ENCODE measurements at places on chromosomes 2 and 18.

DNA sequence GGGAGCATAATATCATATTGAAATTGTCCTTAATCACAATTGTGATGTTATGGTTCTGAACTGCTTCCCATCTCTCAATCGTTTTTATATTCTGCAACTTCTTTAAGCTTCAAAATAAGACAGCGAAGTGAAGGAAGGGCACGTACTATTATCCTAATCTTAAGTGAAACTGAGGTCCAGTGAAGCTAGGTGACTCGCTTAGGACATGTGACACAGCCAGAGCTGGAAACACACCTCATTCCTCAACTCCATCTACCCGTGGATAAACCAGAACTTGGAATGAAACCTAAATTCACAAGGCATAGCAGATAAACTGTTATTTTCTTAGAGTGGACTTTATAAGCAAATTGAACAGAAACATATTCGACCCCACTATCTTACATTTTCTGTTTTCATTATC, 191.2 kb upstream of the PXDN start:
- DNase-seq, result no peak

DNA sequence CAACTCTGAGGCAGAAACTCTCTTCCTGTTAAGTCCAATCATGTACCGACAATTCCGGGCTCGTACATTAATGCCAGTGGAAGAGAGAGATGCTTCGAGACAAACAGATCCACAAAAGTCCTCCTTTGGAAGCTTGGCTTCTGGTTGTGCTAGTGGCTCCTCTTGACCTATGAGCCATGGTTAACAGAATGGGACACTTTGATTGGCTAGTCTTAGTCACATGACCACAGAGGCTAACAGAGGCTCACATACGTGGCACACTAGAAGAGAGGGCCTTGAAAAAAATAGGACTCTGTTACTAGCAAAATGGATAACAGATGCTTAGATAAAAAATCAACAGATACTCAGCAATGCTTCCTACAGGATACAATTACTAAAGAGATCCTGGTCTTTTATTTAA, 1211.9 kb upstream of the GYPC start:
- no peak for DNase-seq

DNA sequence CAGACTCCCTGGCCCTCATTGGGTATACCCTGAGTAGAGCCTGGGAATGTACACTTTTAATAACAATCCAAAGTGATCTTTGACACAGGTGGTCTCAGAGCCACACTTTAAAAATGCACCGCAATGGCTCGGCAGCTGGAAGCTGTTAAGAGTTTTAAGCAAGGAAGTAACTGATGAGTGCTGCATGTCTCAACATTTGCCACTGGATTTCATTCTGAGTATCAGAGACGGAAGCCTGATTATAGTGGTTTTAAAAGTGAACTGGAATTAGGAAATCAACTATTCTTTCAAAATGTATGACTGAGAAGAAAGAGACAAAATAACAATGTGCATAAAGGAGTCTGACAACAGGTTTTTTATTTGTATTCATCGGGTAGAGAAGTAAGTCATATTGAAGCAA, 7.5 kb downstream of the MBOAT2 start:
- no peak for DNase-seq

- DNase-seq, result no peak
Measured at GRCh38 chr2:144048631-144049060, 471.3 kb downstream of the ZEB2 start.

DNA sequence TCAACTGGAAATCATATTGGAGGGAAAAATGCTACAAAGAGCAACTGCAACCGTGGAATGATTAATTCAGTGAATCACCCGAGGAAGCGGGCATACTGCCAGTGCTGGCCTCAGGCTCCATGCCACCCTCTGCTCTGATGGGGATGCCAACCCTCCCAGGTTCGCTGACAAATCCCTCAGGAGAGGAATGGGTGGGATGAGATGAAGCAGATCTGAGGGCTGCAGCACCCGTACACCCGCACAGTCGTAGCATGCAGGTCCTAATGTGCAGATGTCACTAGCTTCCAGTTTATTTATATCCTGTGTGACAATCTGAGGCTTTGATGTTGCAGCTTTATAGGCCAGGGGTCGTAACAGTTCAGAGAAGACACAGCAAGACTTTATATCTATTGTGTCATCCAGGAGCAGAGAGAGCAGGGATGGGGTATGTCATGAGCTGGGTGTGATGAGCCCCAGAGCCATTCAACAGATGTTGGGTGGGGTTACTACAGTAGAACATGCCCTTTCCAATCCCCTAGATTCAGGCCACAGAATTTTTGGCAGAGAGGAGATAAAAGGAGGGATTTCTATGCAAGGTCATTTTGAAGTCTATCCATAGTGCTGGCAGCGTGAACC, 44.6 kb downstream of the DPP4 start:
- peak; percentile 79 for DNase-seq

DNA sequence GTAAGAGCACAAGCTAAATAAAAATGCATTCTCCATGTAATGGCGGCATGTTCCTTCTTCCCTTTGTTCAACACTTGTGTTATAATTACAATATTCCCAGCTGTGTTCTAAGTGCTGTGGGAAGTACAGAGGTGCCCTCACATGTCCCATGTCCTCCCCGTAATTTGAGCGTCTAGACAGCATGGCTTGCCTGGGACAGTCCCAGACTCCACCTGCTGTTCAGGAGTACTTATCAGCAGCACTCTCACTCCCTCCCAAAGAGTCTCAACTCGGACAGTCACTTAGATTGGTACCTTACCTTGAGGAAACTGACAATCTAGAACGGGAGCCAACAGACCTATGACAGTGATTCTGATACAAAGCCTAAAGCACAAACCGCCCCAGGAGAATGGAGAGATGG, 370.5 kb downstream of the EIPR1 start:
- DNase-seq, result no peak

GRCh38 chr2:71528131-71528591, 74.8 kb downstream of the DYSF start:
- DNase-seq, result no peak

DNA sequence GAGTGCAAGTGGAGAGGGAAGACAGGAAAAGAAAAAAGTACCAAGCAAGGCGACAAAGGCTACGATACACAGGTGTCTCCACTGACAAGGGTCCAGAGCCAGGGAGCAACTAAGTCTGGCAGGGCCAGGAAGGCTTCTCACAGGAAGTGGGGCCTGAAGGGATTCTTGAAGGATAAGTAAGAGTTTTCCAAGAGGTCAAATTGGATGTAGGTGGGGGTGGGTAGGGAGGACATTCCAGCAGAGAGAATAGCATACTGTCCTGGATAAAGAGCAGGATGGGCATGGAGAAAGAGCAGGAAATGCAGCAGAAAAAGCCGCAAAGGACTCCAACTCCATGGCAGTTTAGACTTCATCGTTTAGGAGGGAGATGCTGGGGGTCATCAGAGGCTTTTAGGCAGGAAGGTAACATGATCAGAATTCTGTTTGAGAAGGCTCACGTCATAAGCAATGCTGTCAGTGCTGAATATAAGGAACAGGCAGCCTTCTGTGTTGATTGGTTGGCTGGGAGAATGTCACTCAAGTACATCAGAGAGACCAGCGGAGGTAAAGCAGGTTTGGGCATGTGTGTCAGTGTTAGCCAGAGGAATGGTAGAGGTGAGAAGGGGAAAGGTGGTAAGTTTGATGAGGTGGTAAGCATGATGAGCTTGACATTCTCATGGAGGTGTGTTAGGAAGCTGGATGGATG, 35.1 kb downstream of the ARHGAP25 start:
- peak; percentile 50 for DNase-seq

GRCh38 chr2:45477546-45477945, 133.5 kb downstream of the SRBD1 start:
- DNase-seq, result no peak

GRCh38 chr2:197078535-197078934, 152.0 kb upstream of the PGAP1 start:
- no peak for DNase-seq

- peak; percentile 37 for DNase-seq
Measured at GRCh38 chr18:79611040-79611681, 68.4 kb upstream of the CTDP1 start.

- DNase-seq, result no peak
Measured at GRCh38 chr18:44789710-44790109, 109.0 kb downstream of the SETBP1 start.

DNA sequence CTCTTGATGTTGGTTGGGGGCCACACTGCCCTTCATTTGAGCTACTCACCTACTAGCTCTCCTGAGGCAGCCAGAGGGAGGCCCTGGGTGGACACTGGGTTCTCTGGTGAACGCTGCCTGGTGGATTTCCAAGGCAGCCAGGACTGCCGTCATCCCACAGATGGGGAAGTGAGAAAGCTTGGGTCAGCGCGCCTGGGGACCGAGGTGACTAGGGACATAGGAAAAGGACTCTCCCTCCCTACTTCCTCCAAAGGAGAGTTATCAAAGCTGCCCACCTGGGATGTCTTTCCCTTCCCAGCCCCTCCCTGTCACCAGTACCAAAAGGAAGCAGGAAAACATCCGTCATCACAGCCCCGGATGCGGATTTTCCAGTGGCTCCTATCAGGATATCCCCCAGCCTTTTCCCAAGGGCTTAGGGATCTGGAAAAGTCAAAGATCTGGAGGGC, 3.8 kb upstream of the SEMA4C start:
- DNase-seq, result no peak

- DNase-seq, result peak; percentile 74
Measured at GRCh38 chr2:229376866-229377265, 105.8 kb upstream of the PID1 start.

GRCh38 chr2:102112271-102112670, 30.3 kb upstream of the IL1R1 start:
- no peak for DNase-seq

DNA sequence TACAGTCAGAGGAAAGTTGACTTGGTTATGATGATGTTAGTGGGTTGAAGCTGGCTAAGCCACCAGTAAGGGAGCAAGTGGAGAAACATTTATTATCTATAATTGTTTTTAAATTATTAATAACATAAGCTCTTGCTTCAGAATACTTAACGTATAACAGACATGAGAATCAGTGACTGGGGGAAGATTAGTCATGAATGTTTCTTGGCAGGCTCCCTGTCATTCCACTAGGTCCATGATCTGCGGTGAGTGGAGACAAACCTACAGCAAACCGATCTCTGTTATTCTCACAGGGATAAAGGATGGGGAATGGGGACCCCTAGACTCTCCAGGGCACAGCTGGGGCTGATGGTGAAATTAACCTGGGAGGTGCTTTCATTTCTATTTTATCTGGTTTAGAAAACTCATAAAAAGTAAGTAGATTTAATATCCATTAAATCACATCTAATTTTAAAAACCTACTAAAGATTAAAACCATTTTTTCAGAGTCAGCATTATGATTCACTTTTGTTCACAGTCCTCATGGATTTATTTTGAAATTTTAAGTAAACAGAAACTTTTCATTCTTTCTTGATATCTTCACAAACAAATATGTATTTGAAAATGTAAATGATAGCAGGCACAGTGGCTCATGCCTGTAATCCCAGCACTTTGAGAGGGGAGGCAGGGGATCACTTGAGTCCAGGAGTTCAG, 420.3 kb downstream of the PTPRM start:
- DNase-seq, result peak; percentile 61

GRCh38 chr2:191615596-191615995, 62.3 kb upstream of the NABP1 start:
- no peak for DNase-seq

GRCh38 chr2:240255165-240255491, 114.7 kb upstream of the OTOS start:
- DNase-seq, result no peak

DNA sequence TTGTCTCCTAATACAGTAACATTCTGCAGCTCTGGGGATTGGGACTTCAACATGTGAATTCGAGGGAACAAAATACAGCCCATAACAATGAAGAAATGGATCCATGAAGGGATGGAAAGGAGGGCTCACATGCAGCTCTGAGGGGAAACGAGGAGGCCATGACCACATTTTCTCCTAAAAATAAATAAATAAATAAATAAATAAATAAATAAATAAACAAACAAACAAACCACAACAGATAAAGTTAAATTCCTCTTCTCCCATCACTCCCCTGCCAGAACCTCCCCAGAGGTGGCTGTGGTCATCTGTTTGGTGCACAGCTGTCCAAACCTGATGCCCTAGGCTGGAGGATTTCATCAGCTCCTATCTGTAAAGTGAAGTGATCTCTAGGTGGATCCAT, 42.7 kb downstream of the MAL start:
- DNase-seq, result no peak

DNA sequence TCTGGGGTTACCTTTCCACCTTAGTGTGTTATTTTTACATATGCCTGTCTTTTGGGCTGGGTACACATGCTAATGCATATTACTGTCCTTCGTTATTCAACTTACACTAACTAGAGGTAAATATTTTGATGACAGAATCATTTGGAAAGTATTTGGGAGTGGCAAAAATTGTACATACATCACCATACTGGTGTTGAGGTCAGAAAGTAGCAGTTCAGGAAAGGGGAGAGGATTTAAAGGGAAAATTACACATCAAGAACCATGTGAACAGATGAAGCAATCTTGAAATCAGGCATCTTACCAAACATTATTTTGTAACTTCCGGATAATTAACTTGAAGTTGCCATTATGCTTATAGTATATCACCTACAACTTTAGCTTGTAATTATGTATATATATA, 379.7 kb downstream of the RND3 start:
- no peak for DNase-seq

DNA sequence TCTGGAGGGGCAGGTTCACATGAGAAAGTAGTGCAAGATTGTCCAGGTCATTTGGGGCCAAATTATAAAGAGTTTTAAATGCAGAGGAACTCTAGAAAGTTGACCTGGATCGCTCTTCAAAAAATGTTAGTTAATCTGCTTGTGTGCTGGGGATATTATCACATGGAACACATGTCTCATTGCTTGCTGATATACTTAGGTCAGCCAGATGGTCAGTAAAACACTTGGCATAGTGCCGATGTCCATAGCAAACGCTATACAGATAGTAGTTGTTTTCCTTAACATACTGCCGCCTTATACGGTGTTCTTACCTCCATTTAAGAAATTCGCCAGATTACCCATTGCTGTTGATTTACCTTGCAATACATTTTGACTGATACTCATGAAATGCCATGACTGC, 103.4 kb upstream of the CWC22 start:
- DNase-seq, result no peak

DNA sequence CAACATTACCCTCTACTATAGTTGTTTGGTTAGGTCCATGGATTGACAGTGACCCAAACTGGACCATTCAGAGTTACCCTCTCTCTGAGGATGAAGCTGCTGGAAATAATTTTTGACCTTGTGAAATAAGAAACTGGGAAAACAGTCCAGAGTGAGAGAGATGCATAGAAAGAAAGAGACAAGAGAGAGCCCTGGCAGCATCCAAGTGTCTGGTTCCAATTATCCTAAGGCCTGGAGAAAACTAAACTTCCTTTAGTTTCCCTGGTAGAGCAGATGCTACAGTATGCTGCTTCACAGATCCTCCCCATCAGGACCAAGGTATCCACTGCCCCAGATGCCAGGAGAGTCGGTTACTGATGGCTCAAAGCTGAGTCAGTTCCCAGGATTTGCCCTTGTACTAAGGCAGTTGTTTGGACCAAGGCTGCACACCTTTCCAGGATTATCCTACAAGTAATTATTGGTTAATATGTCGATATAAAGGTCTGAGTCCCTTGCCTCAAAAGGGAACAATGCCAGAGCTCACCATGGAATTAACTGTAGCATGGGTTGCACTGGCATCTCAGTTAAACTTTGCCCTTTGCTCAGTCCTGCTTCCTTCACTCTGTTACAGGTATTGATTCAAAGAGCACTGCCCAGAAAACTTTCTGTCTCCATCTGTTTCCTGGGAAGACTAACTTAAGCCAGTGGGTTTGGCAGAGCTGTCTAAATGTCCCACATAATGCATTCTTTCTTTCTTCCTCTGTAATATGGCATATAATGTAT, 14.6 kb upstream of the CHN1 start:
- no peak for DNase-seq
